ENCODE measurements at places on chromosomes 11 and 22.

DNA sequence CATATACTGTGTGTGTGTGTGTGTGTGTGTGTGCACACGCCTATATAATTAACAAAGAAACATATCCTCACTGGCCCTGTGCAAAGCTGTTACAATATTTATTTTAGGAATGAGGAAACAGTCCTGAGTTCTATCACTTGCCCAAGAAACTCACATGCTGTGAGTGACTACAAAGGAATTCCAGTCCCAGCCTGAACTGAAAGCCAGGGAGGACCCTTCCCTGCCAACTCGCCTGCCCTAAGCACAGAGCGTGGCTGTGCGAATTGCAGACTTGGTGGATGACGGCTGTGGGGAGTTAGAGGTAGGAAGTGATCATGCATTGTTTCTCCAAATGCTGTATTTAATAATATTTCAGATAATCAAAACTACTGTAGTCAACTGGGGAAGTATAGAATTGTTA, 26.4 kb upstream of the CD5 start:
- DNase-seq, result no peak

DNA sequence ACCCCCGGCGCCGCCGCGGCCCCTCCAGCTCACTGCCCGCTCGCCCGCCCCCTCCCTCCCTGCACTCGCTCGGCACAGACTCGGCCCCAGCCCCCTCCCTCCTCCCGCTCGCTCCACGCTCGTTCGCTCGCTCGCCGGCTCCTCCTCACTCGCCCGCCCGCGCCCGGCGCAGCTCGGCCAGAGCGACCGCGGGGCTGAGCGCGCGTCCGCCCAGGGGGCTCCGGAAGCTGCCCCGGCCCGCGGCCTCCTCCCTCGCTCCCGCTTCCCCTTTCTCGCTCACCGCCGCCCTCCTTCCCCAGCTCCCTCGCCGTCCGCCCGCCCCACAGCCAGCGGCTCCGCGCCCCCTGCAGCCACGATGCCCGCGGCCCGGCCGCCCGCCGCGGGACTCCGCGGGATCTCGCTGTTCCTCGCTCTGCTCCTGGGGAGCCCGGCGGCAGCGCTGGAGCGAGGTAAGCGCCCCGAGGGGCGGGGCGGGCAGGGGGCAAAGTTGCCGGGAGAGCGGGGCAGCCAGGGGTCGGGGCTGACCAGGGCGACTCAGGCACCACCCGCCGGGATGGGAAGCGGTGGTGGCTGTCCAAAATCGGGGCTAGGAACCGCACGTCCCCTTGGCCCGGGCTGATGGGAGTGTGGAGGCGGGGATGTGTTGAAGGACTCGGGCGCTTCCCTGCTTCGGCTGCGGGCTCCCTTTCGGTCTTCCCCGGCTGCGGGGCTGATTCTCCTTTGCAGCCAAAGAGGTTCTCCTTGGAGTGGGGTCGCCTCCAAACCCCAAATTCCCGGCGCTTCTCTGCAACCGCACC, at the start of gene SEZ6L:
SEZ6L (plus strand) TSS at position 148 of the 797 bp plus-strand sequence; CDS start at position 356, 208 bp downstream.
- DNase-seq, result no peak

DNA sequence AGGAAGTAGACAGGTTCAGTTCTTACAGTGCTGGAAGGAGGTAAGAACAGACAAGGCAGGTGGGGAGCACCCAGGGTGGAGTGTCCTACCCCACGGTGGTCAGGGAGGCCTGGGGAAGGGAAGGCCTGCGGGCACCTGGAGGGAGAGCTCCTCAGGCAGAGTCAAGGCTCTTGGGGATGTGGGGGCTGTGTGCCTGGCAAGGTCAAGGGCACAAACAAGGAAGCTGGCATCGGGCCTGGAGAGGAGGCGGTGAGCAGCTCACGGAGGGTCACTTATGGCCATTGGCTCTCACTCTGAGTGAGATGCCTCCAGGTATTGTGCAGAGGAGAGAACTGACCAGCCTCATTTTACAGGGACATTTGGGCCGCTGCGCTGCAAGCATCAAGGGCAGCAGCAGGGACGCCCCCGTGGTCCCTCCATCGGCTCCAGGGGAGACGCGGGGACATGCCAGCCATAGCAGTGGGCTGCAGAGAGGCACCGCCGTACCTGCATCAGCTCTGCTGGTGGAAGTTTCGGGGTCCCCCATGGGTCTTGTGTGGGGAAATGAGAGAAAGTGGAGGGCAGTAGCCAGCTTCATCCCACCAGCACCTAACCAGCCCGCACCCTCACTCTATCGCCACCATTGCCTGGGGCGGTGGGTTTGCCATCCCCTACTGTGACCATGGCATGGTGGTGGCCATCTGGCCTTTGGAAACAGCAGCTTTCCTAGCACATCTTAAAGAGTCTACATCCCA, 37.5 kb upstream of the RTL6 start:
- DNase-seq, result no peak

GRCh38 chr22:26931471-26931870, 274.1 kb downstream of the MIAT start:
- no peak for DNase-seq

DNA sequence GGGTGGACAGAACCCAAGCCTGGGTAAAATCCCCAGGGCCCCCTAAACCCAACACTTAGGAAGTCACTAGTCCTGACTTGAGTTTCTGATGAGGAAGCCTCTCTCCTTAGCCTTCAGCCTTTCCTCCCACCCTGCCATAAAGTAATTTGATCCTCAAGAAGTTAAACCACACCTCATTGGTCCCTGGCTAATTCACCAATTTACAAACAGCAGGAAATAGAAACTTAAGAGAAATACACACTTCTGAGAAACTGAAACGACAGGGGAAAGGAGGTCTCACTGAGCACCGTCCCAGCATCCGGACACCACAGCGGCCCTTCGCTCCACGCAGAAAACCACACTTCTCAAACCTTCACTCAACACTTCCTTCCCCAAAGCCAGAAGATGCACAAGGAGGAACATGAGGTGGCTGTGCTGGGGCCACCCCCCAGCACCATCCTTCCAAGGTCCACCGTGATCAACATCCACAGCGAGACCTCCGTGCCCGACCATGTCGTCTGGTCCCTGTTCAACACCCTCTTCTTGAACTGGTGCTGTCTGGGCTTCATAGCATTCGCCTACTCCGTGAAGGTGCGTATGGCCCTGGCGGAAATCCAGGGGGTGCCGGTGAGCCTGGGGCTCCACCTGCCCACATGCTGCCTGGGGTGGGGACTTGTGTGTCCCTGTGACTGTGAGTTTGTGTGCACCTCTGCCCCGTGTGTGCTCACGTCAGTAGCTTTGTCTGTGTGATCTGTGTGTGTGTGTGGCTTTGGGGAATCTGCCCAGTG, at the start of gene IFITM1:
IFITM1 (plus strand) TSS at position 254 of the 767 bp plus-strand sequence; CDS start at position 385, 131 bp downstream.
- peak; percentile 89 for DNase-seq

DNA sequence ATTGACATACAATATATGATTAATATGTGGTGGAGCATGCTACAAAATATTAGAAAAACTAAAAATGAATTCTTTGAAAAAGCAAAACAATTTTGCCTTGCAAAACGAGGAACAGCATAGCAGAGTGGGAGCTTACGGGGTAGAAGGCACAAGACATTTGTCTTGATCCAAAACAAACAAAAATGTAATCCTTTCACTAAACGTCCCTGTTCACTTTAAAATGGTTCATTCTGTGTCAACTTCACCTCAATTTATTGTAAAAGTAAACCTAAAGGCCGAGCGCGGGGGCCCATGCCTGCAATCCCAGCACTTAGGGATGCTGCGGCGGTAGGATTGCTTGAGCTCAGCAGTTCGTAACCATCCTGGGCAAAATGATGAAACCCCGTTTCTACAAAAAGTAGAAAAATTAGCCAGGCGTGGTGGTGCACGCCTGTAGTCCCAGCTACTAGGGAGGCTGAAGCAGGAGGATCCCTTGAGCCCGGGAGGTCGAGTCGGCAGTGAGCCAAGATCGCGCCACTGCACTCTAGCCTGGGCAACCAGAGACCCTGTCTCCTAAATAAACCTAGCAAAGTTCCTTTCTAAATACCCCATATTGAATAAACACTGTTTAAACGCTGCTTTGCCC, 2.0 kb downstream of the PRDM10 start:
- DNase-seq, result no peak

GRCh38 chr22:32341122-32341740, 16.4 kb upstream of the RFPL3 start:
- peak; percentile 31 for DNase-seq

DNA sequence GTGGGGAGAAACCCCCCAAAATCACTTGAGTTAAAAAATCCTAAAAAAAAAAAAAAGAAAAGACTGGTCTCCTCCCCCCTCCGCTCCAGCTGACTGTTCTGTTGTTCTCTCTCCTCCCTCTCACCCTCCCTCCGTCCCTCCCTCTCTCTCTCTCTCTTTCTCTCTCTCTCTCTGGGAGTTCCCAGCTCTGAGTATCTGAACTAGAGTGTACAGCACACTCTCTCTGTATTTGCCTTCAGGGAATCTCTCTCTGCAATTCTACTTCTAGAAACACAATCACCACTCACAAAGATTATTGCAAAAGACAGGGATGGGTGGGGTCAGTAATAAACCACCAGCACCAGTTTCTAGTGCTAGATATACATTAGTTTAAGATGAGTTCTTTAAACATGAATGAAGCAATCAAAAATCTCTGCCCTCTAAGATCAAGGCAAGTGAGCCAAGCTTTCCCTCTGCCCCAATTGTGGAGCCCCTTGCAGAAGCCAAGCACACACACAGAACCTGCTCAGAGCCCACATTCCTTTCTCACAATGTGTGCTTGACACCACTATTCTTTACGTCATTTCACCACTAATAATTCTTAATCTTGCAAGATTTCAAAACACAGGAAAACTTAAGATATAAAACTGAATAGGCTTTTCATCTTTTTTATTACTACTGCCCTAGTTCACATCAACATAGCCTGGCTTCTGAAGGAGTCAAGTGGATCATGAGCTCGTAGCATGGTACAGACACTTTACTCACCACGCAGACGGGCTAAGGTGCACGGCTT, 133.5 kb downstream of the RBFOX2 start:
- DNase-seq, result no peak

- no peak for DNase-seq
Observed at GRCh38 chr22:20578192-20578591, 70.8 kb downstream of the MED15 start.

GRCh38 chr22:38953577-38954413, 3.6 kb upstream of the APOBEC3A start:
- DNase-seq, result peak; percentile 93

DNA sequence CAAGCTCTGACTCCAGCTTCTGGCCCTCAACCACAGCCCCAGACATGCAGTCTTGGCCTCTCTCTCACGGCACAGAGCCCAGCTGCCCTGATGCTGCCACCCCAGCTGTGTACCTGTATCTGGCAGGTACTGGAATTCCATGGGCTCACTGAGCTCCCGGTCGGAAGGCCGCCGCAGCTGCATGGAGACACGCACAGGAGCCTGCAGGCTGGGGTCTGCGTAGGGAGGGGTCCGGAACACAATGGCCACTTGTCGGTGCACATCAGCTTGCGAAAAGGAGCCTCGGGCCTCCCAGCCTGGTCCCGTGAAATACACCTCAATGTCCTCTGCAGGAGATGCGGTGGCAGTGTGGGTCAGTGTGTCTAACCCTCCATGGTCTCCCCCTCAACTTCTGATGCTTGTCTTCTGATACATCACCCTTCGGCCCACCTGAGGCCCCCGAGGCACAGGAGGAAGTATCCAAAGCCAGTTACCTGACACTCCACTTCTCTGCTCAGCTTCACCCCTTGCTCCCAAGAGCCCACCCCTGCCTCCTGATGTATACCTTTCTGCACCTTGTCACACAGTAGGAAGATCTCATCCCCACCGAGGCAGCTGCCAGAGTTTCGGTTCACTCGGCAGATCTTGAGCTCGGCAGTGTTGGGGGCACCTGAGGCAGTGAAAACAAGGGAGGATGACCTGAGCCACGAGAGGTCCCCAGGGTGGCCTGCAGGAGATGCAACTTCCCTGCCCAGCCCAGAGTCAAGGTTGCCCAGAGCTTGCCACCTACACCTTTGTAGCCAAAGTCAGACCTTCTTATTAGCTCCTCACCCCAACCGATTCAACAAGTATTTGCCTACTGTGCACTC, 4.3 kb downstream of the RELA start:
- no peak for DNase-seq

DNA sequence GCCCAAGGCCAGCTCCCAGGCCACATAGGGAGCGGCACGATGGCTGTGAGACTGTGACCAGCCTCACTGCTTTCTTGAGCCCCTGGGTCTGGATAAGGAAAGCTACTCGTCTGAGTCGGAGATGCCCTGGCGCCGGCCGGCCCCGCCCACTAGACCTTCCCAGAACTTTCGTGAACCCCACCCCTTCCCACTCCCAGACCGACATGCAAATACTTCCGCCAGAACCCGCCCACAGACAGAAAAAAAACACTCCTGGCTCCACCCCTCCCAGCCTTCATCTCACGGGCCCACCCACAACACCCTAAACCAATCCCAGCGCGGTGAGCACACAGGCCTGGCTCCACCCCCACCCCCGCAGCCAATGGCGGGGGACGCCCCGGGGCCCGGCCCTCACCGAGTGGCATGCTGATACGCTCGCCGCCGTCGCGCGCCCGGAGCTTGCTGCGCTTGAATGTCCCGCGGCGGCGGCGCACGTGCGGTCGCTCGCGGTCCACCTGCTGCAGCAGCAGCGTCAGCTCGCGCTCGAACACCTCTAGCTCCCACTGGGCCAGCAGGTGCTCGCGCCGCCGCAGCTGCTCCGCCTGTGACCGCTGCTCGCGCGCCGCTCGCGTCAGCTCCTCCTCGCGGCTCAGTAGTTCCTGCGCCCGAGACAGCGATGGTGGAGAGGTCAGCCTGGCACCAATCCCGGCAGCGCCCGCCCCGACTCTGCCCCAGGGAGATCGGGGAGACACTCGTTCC, 7.0 kb downstream of the MAP3K11 start:
- DNase-seq, result no peak

- no peak for DNase-seq
Observed at GRCh38 chr11:17686231-17686980, 33.0 kb upstream of the MYOD1 start.

DNA sequence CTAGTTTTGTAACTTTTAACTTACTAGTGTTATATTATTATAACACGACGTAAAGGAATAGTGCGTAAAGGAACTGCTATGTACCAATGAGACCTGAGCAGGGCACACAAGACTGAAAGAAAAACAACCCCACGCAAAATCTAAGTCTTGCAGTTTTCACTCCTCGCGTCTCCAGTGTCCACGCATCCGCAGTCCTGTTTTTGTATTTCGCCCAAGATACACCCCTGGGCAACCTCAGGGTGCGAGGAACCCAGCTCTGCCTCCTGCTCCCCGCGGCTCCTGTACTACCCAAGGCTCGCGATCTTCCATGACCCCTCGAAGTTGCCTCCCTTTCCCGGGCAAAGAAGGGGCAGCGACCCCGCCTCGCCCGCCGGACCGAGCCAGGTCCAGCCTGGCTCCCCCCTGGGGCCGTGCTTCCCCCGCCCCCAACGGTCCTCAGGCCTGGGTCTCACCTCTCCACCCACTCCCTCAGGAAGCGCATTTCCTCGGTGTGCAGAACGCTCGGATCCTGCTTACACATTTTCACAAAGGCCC, 393 bp downstream of the ST13 start:
- peak; percentile 60 for DNase-seq

DNA sequence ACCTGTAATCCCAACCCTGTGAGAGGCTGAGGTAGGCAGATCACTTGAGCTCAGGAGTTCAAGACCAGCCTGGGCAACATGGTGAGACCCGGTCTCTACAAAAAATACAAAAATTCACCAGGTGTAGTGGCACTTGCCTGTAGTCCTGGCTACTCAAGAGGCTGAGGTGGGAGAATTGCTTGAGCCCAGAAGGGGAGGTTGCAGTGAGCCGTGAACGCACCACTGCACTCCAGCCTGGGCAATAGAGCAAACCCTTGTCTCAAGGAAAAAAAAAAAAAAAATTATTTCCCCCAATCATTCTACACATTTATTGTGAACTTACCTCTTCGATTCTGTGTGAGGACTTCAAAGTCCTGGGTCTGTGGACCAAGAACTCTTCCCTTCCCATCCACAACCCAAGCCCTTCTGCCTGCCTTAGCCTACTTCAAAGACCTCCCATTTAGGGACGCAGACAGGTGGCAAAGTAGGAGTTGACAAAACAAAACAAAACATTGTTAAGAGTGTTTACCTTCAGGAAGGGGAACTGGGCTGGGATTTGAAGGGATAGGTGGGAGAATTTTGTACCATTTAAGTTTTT, 3.8 kb upstream of the WEE1 start:
- DNase-seq, result no peak

All from activated CD8-positive, alpha-beta memory T cell treated with anti-CD3 and anti-CD28 coated beads, Interleukin-2, amount 10 ng/mL, durations not matched to agents 7 days and 5 days (primary cell).